NT2/D1 (cell line): ENCODE measurements at places on chromosomes 3 and 15.

DNA sequence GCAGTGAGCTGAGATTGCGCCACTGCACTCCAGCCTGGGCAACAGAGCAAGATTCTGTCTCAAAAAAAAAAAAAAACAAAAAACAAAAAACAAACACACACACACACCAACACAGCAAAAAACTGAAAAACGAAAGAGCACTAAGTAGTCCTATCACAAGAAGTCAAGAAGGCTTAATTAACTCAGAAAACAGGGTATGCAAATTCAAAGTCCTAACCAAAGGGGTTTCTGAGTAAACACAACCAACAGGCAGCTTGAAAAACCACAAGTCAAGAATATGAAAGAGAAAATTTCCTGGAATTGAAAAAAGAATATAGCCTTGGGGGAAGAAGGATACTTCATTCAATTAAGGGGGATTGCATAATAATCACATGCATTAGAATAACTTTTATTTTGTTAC is 37.7 kb upstream of the PARP14 start:
- DNase-seq = no peak

DNA sequence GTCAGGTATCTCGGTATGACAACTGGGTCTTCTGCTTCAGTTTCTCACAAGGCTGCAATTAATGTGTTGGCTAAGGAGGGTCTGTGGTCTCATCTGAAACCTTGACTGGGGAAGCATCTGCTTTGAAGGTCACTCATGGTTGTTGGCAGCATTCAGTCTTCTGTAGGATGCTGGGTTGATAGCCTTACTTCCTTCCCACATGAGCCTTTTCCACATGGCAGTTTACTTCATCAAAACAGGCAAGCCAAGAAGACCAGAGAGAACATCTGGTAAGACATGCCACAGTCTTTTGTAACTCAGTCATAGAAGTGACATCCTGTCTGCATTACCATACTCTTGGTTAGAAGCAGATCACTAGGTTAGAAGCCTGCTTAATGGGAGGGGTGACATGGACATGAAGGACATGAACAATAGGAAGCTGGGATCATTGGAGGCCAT is 49.5 kb downstream of the CMC1 start:
- no peak for DNase-seq

GRCh38 chr3:123883111-123883510 is 1.0 kb downstream of the MYLK start:
- DNase-seq = no peak

DNA sequence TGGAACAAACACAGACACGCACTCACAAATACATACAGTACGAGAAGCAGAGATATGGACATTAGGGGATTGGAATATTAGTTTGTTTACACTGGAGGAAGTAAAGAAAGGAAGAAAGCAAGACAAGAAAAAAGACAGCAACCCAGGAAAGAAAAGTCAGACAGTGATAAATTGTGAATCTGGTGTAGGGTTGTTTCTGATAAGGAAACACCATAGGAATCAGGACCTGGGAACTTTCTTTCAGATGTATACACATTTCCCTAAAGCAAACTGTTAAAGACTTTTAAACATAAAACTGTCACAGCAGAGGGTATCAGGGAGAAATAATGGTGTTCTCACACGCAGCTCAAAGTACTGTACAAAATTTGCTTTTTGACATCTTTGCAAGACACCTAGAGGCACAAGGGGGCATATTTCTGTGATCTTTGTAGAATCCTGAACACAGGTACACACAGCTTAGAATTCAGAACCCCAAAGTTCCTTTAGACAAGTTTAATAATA is 153.7 kb downstream of the TUSC7 start:
- no peak for DNase-seq

DNA sequence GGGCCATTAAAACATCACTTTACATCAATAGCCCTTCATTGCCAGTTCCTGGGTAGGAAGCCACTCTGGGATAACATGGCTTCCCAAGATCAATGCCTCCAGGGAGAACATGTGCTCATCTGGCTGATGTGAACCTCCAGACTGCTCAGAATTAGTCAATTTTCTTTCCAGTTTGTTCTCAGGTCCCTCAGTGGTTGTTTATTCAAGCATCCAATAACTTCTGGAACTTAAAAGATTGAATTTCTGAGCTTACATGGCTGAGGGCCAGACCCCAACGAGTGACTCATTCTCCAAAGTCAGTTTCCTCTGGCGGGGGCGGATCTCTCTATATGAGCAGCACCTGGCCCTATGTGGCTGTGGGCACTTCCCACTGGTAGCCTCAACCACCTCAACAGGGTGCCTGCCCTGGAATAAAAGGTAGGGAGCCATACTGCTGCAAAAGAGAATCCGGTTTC is 34.0 kb downstream of the LYZL4 start:
- no peak for DNase-seq

GRCh38 chr3:27034255-27034654 is 334.9 kb downstream of the NEK10 start:
- DNase-seq = no peak

- DNase-seq = no peak
Observed at GRCh38 chr15:98926236-98926635, 81.4 kb downstream of the PGPEP1L start.

- no peak for DNase-seq
Observed at GRCh38 chr3:64382153-64382552, 156.9 kb upstream of the PRICKLE2 start.

GRCh38 chr3:57409471-57409870 is 117.0 kb upstream of the ASB14 start:
- DNase-seq = no peak

GRCh38 chr15:66389098-66389858 is 2.6 kb downstream of the MAP2K1 start:
- DNase-seq = no peak

- DNase-seq = no peak
Observed at GRCh38 chr3:151890721-151891141, 17.3 kb downstream of the SUCNR1 start.

DNA sequence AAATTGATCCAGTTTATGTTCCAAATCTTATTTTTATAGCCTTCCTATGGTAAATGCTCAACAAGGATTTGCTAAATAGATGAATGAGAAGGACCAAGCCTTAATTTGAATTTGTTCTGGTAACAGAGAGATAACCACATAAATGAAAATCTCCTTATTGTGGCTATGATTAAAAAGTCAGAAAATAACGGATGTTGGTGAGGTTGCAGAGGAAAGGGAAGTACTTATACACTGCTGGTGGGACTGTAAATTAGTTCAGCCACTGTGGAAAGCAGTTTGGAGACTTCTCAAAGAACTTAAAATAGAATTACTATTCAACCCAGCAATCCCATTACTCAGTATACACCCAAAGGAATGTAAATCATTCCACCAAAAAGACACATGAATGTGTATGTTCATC is 26.2 kb downstream of the AAGAB start:
- no peak for DNase-seq

DNA sequence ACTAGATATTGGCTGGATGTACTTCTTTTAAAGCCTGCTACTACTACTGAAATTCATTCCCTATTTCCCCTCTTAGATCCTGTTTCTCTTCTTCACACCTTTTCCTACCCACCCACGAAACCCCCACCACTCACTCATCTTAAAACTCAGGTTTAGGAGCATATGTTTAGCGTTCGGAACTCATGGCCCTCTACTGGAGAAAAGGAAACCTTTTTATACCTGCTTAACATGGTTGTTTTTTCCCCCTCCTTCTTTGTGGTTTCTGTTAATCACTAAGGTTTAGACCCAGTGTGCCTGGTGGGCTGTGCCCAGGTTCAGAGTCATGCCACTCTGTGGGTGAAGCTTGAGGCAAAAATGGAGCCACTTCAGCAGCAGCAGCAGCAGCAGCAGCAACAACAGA is 2.6 kb downstream of the ARID3B start:
- DNase-seq = no peak

DNA sequence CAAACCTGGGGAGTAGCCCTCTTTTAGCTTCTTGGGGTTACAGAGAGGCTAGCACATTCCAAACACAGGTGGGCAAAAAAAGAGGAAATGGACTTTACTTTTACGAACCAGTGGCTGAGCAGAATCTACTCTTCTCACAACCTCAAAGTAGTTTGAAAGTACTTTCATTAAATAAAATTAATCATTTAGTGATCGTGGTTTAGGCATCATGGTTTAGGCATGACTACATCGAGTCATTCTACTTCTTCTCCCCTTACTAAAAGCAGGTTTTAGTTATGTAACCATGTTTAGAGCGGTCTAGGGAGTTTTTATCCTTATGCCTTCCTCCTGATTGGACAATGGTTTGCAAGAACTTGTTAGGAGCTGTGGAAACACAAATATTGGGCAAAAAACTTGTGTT is 2.5 kb upstream of the GREM1 start:
- no peak for DNase-seq

DNA sequence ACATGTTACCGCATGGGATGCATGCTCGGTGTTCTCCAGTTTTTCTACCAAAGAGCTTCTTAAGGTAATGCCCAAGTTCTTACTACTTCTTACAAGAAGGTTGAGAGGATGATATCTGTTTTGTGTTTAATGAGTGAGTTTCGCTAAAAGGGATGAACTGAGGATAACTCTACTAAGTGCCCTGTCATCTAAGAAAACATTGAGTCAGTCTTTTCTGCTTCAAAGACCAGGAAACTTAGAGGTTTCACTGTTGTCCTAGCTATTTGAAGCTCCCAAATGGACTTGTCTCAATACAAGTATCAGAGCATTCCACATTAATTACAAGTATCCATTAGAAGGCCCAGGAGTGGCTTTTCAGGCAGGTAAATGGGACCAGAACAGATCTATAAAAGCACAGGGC is 296.2 kb downstream of the KBTBD8 start:
- no peak for DNase-seq

- DNase-seq = no peak
Observed at GRCh38 chr3:27423463-27423862, 54.3 kb upstream of the NEK10 start.

GRCh38 chr3:58568572-58569286 is 8.5 kb downstream of the FAM107A start:
- DNase-seq = no peak

DNA sequence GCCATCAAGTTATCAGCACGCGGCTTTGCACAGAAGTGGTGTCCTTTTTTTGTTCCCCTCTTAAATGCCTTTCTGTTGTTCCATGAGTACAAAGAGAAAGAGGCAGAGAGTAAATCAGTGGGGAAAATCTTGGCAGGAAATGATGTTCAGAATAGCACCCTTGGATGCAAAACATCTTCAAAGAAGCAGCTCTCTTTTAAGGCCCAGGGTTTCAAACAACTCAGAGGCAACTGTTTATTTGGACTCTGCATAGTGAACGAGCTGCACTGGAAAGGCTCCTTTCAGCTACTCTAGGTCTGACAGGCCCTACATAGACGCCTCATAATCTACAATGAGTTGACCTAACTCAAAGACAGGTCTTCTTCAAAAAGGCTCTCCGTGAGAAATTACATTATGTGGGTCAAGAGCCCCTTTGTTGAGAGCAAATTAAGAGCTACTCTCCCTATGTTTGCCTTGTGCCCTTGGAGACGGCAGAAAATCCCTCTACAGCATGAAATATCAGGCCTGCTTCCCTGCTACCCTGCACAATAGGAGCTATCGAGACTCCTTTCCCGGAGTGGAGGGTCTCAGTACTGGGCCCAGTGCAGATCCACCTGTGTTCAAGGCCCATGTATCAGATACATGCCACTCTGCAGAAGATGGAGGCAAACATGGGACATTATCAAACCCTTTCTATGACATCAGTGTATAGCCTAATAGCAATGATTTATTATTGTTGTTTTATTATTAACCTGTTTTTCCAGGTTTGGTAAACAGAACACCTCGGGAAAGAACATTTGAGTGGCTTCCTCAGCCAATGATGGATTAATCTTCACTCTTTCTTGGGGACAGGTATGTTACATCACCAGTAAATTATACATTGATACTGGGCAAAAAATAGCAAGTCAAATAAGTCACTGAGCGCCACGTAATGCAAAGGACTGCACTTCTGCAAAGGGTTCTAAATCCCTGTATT is 53.1 kb downstream of the HEG1 start:
- no peak for DNase-seq

DNA sequence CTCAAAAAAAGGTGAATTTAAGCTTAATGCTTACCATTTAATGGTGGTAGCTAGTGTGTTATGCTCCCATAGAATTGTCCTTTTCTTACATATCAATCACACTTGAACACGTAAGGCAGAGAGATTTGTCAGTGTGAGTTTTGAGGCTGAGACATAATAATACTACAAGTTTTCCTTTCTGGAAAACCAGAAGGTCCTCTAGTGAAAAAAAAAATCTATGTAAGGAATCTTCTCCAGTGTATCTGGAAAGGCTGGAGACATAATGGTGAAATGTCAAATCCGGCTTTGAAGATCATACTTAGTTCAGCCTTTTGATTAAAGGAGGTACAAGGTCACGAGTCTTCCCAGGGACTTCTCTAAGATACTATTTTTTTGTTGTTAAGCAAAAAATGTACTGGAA is 3.4 kb downstream of the TSC22D2 start:
- DNase-seq = no peak

DNA sequence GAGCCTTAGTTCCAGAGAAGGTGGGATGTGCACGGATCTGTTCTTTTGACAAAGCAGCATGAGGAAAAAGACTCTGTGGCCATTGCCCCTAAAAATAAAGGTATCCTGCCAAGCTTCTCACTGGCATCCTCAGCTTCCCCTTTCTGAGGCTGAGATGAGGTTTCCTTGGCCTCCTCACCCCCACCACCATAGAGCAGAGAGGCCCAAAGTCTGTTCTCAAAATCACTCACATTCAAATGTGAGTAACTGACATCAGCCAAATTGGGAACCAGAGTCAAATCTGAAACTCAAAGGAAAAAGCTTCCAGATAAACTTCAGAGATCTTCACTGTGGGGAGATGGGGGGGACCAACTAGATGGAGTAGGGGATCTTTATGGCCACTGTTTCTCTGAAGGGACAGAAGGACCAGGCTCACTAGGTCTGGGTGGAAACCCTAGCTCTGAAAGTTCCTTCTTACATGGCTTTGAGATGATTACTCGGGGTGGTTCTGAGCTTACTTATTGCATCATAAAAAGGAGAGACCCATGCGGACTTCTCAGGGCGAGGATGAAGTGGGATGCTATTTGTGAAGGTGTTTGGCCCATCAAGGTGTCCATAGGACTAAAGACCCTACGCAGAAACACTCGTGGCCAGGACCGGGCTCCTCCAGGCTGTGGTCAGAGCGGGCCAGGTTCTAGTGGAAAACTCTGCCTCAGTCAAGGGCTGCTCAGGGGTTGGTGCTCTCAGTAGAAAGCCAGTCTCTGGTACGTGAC is 61.5 kb upstream of the MEF2A start:
- no peak for DNase-seq

GRCh38 chr3:170585008-170585936 is 603 bp downstream of the SLC7A14 start:
- DNase-seq = peak; percentile 6

DNA sequence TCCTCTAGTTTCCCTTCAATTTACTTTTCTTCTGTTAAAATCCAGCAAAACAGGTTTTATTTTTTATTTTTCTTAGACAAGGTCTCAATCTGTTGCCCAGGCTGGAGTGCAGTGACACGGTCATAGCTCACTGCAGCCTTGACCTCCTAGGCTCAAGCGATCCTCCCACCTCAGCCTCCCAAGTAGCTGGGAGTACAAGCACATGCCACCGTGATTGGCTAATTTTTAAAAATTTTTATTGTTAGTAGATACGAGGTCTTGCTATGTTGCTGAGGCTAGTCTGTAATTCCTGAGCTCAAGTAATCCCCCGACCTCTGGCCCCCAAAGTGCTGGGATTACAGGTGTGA is 41.6 kb downstream of the ILDR1 start:
- no peak for DNase-seq
